ENCODE measurements at places on chromosomes 4 and X.

DNA sequence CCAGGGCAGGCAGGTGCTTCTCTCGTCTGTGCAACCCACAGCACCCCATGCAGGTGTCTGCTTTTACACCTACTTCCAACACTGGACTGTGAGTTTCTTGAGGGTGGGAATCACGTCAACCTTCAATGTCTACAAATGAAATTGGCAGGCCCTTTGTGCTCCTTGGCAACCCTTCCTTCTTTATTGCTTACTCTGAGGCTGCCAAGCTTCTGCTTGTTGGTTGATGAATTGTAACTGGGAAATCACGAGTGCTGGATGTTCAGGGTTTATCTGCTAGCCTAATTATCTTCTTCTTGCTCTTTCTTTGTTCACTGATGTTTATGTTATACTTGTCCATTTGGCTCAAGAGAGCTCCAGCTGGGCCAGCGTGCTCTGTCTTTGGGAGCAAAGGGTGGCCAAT is 2.5 kb upstream of the DGAT2L6 start:
- DNase-seq: no peak

DNA sequence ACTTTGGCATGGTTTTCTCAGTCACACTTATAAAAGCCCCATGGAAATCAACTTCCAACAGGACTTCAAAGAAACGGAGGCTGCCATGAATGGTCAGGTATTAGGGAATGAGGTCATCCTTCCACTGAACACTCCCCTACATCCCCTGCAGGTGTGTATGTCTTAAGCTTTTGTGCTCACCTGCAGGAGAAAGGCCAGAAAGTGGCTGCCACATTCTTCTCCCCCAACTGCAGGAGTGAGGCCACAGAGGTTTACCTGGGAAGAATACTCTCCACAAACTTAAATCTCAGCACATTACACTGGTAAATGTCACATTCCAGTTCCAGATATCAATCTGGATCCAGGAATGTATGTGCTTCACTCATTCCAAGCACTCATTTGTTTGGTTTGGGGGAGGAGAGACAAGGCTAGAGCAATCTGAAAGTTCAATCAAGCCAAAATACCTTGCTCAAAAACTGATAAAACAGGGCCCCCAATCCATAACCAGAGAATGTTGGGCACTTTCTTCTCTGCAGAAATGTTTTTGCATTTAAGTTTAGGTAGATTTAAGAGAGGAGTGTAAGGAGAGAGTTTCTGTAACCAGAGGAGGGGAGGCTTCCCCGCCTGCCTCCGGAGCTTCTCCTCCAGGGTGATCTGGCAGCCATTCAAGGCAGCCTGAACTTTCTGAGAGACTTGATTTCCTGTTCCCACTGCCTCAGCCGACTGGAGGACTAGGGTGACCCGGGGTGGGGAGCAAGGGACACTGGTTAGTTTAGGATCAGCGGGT is 15.4 kb downstream of the FAM9C start:
- no peak for DNase-seq

DNA sequence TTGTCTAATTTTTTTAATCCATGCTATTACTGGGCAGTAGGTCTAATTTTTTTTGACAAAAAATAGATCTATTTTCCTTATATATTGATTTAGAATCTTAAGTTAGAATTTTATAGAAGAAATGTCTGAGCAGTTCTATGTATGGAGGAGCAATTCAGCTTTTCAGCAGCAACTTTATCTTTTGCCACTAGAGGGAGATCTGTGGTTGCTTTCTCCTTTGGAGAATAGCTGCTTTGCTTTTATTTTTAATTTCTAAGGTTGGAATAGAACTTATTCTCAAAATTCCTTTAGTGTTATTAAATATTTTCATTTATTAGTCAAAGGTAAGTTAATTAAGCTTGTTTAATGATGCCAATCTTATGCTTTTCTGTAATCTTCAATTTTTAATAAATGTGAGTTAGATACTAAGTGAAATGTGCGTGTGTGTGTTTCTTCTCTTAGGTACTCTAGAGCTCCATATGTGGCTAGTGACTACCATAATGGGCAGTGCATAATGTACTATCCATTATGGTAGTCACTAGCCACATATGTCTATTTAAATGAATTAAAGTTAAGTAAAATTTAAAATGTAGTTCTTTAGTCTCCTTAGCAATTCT is 29.3 kb downstream of the FAM199X start:
- no peak for DNase-seq

DNA sequence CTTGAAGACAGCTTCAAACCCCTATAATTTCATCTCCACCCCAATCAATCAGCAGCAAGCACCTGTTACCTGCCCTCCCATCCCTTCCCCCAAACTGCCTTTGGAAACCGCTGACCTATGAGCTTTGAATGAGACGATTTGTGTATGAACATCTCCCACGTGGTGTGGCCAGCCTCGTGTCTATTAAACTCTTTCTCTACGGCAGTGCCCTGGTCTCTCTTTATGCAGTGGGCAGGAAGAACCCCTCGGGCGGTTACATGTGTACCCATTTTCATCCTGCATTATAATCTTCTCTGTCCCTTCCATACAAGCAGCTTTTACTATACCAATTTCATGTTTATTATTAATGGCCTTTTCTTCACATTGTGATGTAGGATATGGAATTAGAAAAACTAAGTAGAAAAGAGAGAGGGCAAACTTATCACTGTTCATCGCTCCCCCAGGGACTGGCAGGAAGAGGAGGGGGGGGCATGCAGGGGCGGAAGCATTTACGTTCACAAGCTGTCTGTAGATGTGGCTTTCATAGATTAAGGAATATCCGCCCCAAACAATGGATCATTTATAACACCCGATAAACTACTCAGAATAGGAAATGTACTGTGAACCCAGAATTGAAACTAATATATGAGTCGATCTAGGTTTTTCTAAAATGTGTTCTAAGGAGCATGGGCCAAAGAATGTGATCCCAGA is 95.5 kb upstream of the ZNF518B start:
- DNase-seq: no peak

- no peak for DNase-seq
Measured at GRCh38 chrX:100409610-100410590, at the start of gene PCDH19. PCDH19 (minus strand) TSS chrX:100410273; CDS start chrX:100408597, 1,676 bp downstream.

GRCh38 chrX:132433551-132433950 is 55.3 kb downstream of the MBNL3 start:
- no peak for DNase-seq

- DNase-seq: no peak
Measured at GRCh38 chr4:172680691-172681090, 487.9 kb upstream of the GALNT7 start.

- no peak for DNase-seq
Measured at GRCh38 chr4:183263787-183264386, 56.2 kb downstream of the CLDN22 start.

DNA sequence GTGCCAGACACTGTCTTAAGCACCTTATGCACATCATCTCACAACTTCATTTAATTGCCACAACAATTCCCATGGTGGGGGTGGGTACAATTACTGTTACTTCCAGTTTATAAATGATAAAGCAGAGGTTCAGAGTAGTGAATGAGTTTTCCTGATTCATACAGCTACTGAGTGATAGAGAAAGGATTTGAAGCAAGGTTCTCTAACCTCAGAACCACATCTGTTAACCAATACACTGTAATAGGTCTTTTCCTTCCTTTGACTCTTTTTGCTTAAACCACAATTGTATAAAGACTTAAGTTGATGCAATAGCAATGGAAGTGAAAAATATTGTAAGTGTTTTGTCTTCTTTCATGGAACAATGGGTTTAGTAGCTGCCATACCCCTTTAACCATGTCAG is 43.5 kb upstream of the PAK3 start:
- DNase-seq: no peak

DNA sequence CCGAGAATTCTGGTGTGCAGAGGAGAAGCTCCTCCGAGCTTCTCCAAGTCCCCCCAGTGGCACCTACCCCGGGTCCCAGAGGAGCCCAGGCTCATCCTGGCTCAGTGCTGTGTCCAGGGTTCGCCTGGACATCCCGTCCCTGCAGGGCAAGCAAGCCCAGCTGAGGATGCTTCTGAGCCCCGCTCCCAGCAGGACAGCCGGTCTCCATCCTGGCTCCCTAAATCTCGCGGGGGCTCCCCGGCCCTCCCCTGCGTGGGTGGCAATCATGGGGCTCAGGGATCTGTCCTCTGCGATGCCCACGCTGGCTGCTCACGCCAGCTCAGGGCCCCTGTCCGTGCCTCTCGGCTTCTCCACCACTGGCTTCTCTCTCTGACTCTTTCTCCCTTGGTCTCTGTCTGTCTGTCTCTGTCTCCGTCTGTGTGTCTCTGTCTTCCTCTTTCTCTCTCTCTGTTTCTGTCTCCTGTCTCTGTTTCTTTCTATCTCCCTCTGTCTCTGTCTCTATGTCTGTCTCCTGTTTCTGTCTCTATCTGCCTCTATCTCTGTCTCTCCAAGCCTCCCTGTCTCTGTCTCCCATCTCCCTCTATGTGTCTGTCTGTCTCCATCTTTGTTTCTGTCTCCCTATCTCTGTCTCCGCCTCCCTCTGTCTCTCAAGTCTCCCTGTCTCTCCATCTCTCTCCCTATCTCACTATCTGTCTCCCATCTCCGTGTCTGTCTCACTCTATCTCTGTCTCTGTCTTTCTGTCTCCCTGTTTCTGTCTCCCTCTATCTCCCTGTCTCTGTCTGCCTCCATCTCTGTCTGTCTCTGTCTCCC is 27.8 kb upstream of the SLC25A6 start:
- no peak for DNase-seq

Measured in cerebellar nuclear complex (tissue), 1 donor.